NCI-H1048 (cell line): ENCODE measurements at places on chromosomes 13 and 19.

DNA sequence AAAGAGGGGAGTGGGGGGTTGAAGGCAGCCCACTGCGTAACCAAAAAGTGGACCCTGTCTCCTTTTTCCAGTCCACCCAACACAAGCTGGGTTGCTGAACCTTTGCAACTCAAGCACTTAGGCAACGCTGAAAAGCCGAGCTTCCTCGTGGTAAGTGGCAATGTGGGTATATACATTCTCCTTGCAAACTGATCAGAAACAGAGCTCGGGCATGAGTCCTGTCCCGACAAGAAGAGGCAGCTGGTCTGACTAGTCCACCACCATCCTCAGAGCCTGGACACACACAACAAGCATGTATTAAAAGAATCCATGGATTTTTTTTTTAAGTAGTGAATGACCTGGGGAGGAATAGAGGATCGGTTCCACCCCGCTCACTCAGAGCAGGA lies 240.6 kb upstream of the ZNF507 start:
- DNase-seq = no peak

DNA sequence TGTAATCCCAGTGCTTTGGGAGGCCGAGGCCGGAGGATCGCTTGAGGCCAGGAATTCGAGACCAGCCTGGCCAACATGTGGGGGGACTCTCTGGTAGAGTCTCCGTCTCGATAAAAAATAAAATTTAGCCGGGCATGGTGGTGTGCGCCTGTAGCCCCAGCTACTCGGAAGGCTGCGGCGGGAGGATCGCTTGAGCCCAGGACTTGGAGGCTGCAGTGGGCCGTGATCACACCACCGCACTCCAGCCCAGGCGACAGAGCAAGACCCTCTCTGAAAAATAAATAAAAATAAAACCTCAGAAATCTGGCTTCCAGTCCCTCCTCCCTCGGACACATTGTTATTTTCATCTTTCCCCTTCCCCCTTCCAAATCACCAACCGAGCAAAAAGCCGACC lies 332 bp downstream of the IRGQ start:
- DNase-seq = no peak

DNA sequence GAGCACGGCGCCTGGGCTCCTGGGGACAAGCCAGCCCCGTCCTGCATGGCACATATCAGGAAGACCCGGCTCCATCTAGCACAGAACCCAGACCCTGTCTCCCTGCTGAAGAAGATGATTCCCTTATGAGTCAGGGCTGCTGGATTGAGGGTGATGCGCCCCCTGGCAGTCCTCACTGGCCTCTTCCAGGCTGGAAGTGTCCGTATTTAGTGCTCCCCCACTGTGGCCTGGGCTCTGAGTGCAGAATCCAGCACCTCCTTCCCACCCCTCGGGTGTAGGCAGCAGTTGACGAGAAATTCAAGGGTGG lies 14.9 kb downstream of the COMP start:
- no peak for DNase-seq

DNA sequence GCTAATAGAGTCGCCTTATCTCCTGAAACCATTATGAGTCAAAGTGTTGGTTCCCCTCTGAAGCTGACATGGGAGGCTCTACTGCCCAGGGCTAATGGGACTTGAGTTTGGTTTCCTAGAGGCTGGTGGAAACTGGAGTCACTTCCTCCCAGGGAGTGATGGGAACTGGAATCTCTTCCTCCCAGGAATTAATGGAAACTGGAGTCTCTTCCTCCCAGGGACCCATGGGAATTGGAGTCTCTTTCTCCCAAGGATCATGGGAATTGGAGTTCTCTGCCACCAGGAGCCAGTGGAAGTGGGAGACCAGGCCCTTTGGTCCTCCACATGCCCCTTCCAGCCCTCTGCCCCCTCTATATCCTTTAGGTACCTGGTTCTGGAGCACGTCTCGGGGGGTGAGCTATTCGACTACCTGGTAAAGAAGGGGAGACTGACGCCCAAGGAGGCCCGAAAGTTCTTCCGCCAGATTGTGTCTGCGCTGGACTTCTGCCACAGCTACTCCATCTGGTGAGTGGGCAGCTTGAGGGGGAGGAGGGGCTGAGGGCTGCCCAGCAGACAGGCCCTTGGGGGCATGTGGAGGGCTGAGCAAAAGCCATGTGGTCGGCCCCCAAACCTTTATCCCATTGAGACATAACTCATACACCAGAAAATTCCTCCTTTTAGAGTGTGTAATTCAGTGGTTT lies 5.5 kb downstream of the BRSK1 start:
- DNase-seq = no peak

DNA sequence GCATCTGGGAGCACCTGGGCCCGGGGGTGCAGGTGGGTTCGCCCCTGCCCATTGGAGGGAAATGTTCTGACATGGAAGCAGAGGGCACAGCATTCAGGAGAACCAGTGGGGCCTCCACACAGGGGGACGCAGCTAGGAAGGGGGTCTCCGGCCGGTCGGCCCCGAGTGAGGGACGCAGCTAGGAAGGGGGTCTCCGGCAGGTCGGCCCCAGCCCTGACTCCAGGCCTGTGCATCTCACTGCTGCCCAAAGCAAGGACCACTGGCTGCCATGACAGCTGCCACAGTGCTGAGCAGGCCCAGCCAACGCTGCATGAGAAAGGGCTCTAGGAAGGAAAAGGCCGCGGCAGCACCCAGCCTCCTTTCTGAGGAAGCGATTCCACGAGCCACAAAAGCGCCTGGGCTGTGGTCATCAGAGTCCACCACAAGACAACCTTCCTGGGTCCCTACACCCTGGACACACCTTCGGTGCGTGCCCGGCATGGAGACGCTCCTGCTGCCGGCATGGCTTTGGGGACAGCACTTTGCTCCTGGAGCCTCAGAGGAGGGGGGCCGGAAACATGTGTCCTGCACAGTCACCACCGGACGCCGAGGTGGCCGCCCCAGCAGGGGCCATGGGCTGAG lies 9.7 kb downstream of the RASA3 start:
- DNase-seq = no peak

- DNase-seq = no peak
These were observed 174.3 kb downstream of the TSHZ3 start for GRCh38 chr19:31174948-31175347.
